ENCODE measurements at places on chromosomes 4 and X.

DNA sequence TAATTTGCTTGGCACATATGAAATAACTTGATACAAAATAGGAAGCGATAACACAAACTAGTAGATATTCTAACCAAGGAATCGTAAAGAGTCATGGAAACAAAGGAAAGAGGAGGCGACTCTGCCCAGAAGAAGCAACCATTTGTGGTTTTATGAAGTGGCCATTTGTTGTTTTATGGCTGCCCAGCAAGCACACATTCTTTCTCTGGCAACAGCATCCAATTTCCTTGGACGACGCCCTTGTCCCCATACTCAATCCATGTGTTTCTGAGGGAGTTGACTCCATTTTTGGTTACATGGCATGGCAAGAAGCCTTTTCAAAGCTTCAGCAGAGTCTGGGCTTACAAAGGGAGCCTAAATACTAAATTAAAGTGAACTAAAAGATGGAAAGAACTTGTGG lies 295.1 kb downstream of the INPP4B start:
- no peak for DNase-seq

DNA sequence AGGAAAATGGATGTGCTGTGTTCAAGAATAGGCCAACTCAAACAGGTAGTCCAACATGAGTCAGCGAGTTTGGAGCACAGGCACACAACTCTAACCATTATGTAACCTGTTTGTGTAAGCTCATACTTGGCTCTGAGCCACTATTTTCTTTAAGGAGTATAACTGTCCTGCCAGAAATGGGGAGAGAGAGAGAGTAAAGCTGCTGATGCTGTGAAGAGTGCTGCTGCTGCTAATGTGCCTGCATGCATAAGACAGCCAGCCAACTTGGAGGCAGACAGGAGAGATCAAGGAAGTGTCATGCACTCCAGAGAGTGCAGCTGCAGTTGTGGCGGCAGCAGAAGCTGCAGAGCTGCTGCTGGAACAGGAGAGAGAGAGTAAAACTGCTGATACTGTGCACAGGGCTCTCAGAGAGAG lies 11.7 kb upstream of the STATH start:
- DNase-seq: no peak

- no peak for DNase-seq
Observed at GRCh38 chr4:114005569-114006442, 26.4 kb upstream of the ARSJ start.

DNA sequence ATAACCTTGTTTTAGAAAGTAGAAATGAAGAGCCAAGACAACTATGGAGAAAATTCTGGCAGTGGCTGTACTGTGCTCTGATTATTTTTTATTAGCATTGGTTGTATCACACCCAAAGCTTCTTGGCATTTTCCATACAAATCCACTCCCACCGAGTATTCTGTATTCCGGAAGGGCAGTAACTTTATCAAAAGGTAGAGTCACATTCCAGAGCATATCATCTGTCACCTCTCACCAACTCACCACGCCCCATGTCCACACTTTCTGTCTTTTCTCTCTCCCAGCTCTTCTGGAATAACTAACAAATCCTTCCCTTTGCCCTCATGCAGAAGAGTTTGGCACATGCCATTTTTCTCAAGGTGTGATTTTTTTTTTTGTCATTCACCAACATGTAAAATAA lies 52.7 kb downstream of the CORIN start:
- DNase-seq: no peak

- no peak for DNase-seq
Observed at GRCh38 chr4:150238591-150238990, 160.3 kb downstream of the DCLK2 start.
